ENCODE measurements at places on chromosomes 16 and 17.

- no peak for DNase-seq
These were observed 169.3 kb downstream of the CDH13 start for GRCh38 chr16:82796047-82796446.

DNA sequence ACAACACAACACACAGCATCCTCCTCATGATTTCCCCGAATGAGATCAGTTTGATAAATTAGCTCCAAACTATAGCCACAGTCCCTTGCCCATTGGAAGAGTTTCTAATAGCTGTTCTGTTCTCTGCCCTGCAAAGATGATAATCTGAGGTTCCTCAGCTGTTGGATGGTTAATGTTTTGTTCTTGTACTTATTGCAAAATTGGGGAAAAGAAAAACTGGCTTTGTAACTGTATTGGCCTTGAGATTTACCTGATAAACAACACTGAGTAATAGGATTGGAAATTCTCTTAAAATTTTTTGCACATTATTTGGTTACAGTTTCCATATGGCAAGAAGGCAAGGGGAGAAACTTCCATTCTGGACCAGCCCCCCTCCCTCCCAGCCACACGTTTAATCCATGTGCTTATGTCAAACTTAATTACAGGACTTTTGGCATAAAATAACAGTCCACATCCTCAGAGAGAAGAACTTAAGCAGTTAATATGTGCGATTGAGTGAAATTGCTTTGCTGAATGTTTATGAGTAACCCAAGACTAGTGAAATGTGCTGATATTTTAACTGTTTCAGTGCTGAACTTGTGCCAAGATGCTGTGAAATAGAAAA, 119.1 kb upstream of the ZFHX3 start:
- no peak for DNase-seq

GRCh38 chr16:49930841-49931240, 74.9 kb upstream of the ZNF423 start:
- no peak for DNase-seq

- DNase-seq = no peak
These were observed 220.1 kb upstream of the GSE1 start for GRCh38 chr16:85392756-85393673.

DNA sequence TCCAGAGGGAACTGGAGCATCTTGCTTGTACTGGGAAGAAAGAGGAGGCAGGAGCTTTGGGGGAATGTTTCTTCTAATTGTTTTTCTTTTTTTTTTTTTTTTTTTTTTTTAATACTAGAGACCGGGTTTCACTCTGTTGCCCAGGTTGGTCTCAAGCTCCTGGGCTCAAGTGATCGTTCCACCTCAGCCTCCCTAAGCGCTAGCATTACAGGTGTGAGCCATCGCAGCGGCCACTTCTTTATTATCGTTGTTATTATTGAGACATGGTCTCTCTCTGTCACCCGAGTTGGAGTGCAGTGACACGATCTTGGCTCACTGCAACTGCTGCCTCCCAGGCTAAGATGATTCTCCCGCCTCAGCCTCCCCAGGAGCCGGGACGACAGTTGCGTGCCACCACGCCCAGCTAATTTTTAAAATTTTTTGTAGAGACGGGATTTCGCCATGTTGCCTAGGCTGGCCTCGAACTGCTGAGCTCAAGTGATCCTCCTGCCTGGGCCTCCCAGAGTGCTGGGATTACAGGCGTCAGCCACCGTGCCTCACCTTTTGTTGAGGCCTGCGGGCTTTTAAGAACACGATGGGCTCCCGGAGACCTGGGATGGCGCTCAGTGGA, 137.3 kb upstream of the GSE1 start:
- DNase-seq = no peak

Measured in right hindlimb (tissue), 1 donor.